ENCODE measurements at places on chromosomes 6 and 20. TPM values are rescaled to one million over a fixed set of nuclear protein-coding genes. Genes with fewer than 3 reads are reported as not detected.

Gene PLCB1
- 2.5 TPM for total RNA-seq

Gene TMEM74B
- total RNA-seq, result not detected

Gene HLA-DMA
- 7.4 TPM for total RNA-seq

Gene FAM83C
- not detected for total RNA-seq

Gene SRMS
- total RNA-seq, result not detected

Gene ARMH2
- not detected for total RNA-seq

Gene HSD17B8
- total RNA-seq, result 41.2 TPM

GRCh38 chr6:134535831-134536230, 217.9 kb upstream of the SGK1 start:
- DNase-seq, result no peak

DNA sequence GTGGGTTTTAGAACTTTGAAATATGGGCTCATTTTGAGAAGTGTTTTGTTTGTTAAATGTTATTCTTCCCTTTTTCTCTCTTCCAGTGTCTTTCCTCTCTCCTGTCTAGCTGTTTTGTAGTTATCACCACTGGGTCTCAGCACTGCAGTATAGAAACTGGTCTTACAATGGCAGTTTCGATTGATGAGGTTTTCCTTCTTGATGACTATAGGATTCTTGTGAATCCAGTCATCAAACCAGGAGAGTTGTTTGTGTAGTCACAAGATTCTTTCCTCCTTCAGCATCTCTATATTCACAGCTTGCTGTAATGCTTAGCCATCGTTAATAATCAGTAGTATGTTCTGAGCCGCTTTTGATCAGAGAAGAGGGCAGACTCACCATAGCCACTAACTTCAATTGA, 172.3 kb downstream of the OGFRL1 start:
- DNase-seq, result no peak

GRCh38 chr6:25035512-25036435, 100.0 kb upstream of the RIPOR2 start:
- peak; percentile 90 for DNase-seq

DNA sequence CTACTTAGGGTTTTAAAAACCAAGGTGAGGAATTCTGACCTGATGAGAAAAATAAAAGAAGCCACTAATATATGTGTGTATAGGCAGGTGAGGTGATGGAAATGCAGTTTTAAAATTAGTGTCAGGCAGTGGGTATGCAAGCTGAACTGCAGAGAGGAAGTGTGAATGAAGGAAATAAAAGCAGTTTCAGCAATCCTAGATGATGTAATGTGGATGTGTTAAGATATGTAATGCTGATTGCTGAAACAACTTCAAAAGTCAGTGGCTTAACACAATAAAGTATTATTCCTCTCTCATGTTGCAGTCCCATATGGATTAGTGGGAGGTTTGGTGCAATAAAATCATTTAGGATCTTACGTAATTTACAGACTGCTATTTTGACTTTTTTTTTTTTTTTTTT, 119.9 kb upstream of the ASCC3 start:
- no peak for DNase-seq

- no peak for DNase-seq
These were observed 28.6 kb downstream of the PPARD start for GRCh38 chr6:35370785-35371493.

GRCh38 chr6:118537574-118537973, 10.5 kb upstream of the PLN start:
- DNase-seq, result no peak

DNA sequence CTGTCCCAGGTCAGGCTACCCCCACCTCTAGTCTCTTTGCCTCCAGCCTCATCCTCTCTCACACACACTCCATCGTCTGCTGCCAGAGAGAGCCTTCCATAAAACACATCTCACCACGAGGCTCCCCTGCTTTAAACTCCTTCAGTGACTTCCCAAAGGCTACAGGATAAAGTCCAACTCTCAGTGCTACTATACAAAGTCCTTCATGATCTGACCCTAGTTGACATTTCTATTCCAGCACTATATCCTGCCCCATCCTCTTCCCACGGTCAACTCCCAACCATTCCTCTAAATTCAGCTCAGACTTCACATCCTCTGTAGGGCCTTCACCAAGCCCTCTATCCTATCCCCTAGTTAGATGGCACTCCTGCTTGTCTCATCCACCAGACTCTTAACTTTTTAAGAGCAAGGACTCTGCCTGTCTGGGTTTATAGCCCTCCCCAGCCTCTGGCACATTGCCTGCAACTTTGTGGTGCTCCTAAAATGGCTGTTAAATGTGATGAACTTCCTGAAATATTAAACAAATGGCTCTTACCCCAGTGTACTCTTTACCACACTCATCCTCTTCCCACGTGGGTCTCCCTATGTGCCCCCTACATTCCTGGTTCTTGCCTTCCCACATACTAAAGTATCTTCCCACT, 36.1 kb downstream of the KIF16B start:
- no peak for DNase-seq

DNA sequence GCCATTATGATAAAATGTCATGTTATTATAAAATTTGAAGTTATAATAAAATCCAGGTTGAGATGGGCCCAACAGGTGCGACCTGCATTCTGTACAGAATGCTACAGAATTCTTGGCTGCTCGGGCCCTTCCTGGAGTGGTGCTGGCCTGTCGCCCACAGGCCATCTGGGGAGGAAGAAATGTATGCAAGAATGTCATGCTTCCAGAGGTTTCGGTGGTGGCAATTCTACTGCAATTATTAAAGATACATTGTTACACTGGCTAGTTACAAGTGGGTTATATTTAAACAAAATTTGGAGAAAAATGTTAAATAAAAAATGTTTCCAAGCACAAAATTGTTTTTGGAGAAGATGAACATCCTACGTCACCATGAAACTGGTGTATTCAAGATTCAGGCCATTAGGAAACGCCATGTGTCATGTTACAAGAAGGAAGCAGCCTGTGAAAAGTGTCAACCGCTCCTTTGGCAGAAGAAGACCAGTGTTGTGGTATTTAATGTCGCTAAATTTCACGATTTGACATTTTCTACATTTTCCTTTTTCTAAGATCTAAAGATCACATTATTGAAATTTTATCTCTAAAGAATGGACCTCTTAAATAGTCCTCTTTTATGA, 7.1 kb downstream of the RAMACL start:
- DNase-seq, result no peak

DNA sequence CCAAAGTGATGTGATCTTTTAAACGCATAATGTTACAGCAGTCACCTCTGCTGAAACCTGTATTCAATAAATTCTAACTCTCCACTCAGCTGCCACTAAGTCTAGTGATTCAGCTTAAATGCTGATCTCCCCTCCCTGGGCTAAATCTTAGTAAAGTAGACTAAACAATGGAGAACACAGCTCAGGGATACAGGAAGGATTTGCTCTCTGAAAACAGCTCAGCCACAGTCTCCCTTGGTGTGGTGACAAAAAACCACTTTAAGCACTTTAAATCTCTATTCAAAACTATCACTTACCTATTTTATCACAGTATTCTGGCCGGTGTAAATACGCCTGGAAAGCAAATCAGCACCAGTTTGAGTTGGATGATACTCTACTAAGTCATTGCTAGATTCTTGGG, 130.6 kb downstream of the RFX6 start:
- DNase-seq, result no peak

DNA sequence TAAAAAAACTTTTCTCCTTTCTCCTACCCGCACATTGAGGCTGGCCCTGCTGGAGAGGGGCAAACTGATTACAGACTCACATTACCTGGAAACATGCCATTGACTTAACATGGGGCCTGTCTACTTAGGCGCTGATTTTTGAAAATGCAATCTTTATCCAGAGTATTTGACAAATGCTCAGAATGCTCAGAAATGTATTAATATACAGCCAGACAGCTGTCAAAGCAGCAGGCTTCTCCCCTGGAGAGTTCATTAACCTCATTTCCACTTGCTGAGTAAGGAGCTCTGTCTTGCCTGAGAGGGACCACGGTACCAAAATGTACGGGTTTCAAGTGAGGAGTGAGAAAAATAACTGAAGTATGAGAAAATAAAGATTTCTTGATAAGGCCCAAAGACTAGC, 95.7 kb downstream of the PAX1 start:
- DNase-seq, result no peak

GRCh38 chr6:114135363-114135971, 164.5 kb upstream of the HDAC2 start:
- DNase-seq, result no peak

DNA sequence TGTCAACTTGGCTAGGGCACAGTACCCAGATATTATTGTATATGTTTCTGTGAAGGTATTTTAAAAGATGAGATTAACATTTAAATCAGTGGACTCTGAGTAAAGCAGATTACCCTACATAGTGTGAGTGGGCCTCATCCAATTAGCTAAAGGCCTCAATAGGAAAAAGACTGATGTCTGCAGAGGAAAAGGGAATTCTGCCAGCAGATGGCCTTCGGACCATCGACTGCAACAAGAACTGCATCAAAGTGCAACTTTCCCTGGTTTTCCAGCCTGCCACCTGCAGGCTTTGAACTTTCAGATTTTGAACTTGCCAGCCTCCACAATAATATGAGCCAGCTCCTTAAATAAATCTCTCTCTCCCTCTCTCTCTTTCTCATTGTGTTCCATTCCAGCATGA, 80.5 kb downstream of the IMPG1 start:
- no peak for DNase-seq

DNA sequence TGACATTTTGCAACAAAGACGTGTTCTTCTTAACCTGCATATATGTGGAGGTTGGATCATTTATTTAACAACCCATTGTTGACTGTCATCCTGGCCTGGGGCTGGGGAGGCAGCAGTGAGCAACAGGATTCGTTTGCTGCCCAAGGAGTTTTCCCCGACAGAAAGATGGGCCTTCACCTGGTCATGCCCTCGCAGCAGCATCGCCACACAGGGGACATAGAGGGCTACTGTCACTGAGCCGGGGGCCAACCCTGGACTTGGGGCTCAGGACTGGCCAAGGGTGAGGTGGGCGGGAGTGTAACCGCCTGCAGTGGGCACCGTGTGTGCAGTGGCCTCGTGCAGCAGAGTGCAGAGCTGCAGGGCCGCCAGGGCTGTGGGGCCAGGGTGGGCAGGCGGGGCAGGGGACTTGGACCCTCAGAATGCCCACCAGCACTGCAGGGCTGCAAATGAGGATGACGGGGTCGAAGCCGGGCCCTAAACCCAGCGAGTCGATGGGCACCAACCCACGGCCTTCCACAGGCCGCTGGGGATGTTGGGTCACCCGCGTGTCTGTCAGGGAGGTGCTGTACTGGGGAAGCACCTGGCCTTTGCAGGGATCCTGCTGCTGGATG, 11.8 kb downstream of the DUSP22 start:
- no peak for DNase-seq

DNA sequence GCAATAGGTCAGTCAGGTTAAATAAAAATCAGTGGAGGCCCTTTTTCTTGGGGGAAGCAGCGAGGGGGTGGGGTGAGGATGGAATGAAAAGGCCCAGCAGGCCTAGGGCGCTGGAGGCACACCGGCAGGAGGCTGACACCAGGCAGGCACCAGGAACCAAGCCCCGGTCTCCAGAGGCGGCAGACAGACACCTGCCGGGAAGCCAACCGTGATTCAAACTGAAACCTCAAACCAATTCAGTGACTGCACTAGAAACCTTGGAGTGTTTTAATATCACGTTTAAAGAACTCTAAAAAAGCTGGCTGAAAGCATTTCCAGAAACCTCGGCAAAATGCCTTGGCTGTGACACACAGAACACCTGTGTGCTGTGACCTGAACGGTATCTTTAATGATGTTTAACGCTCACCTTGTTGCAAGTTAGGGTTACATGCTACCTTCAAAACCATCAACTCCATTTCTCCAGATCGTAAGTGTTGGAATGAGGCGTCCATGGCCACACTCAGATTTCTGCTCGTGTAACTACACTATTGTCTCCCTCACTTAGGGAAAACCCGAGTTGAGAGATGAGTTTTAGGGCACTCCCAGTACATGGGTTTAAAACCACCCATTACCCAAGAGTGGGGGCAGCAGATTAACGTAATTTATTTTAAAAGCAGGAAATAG, 27.2 kb downstream of the DIDO1 start:
- no peak for DNase-seq
